ENCODE measurements at places on chromosomes 11 and 22. TPM values are rescaled to one million over a fixed set of nuclear protein-coding genes. Genes with fewer than 3 reads are reported as not detected.
A peak's percentile ranks its signal among the peaks of the same experiment; 100 is the strongest.

The DGAT2 gene
- total RNA-seq, result 1.5 TPM

- DNase-seq, result peak; percentile 96
Measured at GRCh38 chr11:71787098-71787823, 45.7 kb upstream of the DEFB108B start.

DNA sequence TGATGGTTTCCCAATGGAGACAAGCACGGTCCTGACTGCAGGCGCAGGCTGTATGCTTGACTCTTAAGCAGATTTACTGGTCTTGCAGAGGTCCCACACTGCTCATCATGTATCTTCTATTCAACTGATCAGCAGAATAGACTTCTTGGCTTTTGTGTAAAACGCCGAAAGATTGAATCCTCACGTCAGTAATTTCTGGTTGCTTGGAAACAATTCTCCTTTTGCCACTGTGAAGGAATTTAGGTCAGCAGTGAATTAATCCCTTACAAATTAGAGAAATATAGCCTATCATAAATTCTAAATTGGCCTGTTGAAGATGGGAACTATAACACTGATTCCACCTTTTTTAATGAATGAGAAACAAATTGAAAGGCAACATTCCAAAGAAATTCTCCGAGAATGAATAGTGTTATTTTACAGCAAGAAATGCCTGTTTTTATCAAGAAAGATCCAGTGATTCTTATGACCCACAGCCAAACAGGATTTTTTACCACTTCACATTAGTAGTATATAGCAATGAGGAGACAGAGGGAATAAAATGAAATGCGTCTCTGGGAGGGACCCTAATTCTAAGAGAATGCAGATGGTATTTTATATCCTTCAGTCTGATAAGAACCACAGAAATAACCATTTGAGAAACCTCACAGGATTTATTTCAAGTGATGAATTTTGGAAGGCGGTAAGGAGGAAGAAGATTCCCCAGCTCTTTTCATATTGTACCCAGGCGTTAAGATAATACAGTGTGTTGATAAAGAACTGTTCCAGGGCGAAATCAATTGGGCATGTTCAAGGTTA lies 362.5 kb downstream of the RAB38 start:
- no peak for DNase-seq

GRCh38 chr11:75565221-75565814 lies 3.3 kb downstream of the SERPINH1 start:
- DNase-seq, result no peak

GRCh38 chr11:73538381-73538872 lies 59.5 kb downstream of the FAM168A start:
- DNase-seq, result no peak

The DTX4 gene
- total RNA-seq, result 0.48 TPM

DNA sequence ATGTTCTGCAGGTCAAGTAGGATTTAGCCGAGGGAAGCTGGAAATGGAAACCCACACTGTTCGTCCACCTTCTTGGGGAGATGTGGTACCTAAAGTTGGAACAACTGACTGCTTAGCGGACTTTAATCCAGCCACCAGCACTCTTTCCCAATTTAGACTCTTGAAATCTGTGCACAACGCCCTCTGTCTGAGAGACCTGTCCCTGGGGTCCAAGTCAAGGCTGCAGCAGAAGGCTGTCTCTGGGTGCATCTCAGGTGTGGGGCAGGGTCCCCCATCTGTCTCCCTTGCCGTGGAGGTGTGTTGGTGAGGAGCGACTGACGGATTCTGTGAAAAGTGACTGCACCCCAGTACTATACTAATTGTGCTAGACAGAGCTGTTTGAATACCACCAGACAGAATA lies 168.2 kb upstream of the CADM1 start:
- DNase-seq, result no peak

The USP2 gene
- 0.53 TPM for total RNA-seq

The SCN2B gene
- not detected for total RNA-seq

DNA sequence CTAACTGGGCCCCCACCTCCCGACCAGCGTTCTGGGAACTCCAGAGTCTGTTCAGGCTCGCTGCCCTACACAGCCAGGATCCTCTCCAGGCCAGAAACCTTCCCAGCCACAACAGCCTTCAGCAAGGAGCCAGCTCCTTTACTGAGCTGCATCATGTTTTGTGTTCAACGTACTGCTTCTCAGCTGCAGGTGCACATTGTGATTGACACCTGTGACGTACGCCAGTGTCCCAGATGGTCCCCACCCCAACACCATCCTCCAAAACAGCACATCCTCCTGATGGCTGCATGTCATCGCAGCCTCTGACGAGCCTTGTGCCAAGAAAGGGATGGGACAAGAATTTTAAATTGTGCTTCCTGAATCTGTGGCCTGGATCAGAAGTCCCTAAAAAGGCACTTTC lies 117.5 kb downstream of the SPATA19 start:
- DNase-seq, result no peak

DNA sequence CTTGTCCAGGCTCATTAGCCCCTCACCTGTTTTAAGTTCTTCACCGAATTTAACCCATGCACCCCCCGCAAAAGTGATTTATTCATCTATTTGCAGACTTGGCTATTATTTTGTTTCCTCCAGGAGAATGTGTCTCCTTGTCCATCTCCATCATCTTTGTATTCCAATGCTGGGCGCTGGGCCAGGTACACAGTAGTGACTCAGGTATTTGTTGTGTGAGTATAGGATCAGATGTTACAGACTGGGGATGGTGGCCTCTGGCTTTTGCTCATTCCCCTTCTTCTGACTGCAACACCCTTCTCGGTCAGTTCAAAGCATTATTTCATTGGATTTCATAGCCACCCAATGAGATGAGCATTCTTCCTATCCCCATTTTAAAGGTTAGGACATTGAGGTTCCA lies 408.2 kb downstream of the MN1 start:
- no peak for DNase-seq

DNA sequence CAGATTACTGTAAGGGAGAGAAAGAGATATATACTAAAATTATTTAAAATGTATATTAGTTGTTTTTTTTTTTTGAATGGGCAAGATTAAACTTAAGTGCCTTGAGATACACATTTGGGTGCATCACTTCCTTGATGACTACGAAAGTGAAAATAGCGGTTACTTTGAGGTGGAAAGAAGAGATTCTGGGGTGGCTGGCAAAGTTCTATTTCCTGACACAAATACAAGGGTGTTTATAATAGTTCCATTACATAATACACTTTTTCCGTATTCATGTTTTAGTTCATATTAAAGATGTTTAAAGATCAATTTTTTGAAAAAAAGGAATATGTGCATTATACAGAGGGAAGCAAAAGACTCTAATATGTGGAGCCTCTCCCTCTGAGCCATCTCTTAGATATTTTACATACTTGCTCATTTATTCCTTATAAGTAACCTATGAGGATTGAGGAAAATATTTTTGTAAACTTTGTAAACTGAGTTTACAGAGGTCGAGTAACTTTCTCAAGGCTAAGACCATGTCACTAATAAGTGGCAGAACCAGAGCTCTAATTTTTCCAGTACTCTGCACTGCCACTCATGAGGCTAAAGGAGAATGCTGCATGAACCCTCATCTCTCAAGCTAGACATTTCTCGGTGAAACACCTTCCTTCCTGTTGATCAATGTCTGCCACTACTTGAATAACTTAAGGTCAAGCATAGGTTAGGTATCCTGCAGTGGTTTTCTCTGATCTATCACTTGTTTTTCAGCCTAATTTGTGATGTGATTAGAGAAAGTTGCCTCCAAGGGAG lies 58.6 kb downstream of the DDIAS start:
- DNase-seq, result peak; percentile 47

DNA sequence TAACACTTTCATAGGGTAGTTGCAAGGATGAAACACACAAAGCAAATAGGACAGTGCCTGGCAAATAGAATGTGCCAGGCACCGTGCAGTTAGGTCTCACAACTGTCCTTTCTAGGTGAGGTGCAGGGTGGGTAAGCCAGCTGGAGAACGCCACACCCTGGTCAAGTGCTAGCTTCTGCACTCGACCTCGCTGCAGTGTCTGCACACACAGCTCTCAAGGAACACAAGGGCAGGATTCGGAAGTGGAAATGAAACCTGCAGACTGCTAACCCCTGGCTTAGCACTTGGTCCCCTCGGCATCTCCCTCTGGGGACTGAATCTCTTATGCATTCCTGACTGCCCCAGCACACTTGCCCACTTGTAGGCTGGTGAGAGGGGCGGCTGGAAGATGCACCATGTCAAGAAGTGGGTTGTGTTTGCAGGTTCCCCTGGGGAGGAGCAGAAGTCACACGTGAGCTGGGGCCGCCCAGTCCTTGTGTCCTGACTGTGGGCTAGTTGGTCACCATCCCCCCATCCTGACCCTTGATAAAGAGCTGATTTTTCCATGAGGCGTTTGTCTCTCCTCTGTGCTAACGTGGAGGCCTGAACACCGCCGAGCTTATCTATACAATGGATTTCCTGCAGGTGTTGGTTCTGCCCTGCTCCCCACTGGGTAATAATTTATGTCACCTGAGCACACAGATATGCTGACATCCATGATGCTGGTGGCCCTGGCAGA lies 89.0 kb downstream of the MICAL2 start:
- peak; percentile 42 for DNase-seq

- no peak for DNase-seq
Measured at GRCh38 chr11:69301455-69302401, 7.8 kb downstream of the MYEOV start.

GRCh38 chr11:76666408-76666807 lies 4.1 kb downstream of the LRRC32 start:
- DNase-seq, result no peak

- no peak for DNase-seq
Measured at GRCh38 chr22:29215012-29215860, 9.5 kb downstream of the EMID1 start.

DNA sequence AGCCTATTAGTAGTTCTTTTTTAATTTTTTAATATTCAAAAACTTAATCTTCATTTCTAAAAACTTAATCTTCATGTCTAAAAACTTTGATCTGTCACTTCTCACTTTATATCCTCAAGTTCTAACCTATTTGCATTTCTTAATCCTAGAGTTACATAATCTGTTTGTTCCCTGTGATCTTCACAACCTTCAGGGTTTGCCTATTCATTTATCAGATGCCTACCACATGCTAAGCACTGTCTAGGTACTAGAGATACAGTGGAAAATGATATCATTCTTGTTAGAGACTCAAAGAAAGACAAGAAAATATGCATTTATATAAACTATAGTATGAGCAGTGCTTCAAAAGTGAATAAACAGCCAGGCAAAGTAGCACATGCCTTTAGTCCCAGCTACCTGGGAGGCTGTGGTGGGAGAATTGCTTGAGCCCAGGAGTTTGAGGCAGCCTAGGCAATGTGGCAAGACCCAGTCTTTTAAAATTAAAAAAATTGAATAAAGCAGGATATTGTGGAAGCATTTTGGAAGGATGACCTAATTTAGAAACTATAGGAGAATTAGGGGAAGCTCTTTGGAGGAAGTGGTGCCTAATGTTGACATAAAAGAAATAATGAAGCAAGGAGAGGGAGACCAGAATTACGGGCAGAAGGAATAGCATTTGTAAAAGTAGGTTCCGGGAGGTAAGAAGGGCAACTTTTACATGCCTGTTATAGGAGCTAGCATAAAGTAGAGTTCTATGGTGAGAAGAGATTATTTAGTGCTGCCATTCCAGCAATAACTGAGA lies 54.4 kb upstream of the GRK2 start:
- DNase-seq, result no peak

GRCh38 chr11:67213178-67213621 lies 53.1 kb upstream of the GRK2 start:
- no peak for DNase-seq

The TMEM151A gene
- not detected for total RNA-seq

DNA sequence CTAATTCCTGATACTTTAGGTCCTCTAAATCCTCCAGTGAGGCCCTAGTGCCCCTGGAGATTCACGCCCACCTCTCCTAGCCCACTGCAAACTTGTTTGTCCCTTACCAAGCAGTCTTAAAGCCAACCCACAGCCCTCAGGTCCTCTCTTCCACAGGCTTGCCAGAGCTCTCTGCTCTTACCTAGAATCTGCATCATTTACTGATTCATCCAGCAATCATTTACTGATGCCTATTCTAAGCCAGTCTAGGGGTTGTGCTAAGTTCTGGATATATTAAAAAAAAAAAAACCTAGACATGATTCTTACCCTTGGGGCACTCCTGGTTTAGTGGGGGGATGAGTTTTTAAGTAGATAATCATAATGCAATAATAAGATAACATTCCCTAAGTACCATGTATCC lies 43.0 kb upstream of the PLET1 start:
- no peak for DNase-seq

The PRR33 gene
- total RNA-seq, result 0.08 TPM

GRCh38 chr11:45322111-45322705 lies 36.1 kb upstream of the SYT13 start:
- DNase-seq, result no peak

GRCh38 chr22:44289414-44290171 lies 23.2 kb downstream of the SHISAL1 start:
- no peak for DNase-seq

GRCh38 chr11:10373340-10373739 lies 68.5 kb downstream of the ADM start:
- no peak for DNase-seq

The CHRM1 gene
- total RNA-seq, result not detected

DNA sequence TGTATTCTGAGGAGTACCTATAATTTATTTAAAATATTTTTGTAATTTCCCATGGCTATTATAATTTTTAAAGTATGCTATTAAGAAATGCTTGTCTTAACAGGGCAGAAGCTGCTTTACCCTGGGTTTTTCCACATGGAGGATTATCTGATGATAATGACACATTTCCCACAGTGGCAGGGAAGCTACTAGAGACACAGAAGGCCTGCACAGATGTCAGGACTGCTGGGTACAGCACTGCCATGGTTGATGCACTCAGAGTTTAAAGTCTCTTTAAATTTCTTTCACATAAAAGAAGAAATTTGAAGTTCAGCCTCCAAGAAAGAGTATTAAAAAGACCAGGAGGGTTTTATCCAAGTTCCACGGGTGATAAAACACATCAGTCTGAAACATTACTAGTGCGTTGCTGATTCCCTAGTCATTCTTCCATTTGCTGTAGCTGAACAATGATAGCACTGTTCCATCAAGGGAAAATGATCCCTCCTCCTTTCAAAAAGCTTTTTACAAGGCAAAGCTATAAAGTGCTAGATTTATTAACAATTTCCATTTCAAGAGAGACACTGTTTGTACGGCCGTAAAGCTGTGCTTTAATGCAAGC lies 363.0 kb downstream of the CNTN5 start:
- DNase-seq, result no peak

GRCh38 chr22:19336133-19337075 lies 44.9 kb upstream of the CLTCL1 start:
- no peak for DNase-seq

The NXPE4 gene
- not detected for total RNA-seq
